ENCODE measurements at places on chromosomes 4 and X.

DNA sequence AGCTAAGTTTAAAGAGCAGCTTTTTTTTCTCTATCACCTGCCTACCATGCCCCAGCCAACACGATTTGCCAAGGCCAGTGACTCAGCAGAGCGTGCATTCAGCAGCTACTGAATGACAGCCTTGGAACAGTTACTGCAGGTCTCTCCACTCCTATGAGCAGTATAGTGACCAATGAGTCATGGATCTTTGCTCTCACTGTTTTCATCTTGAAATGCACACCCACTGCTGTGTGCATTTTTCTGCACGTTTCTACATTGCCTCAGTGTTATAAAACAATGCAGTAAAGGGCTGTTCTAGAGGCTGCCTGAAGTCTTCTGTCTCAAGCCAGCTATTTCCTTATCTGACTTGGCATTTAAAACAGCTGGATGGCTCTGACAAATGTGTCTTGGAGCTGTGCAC, 66.0 kb upstream of the C4orf54 start:
- DNase-seq = no peak

GRCh38 chrX:2513121-2513664, 12.4 kb upstream of the DHRSX start:
- DNase-seq = no peak

GRCh38 chr4:164023214-164023613, 528.7 kb downstream of the TMA16 start:
- no peak for DNase-seq

DNA sequence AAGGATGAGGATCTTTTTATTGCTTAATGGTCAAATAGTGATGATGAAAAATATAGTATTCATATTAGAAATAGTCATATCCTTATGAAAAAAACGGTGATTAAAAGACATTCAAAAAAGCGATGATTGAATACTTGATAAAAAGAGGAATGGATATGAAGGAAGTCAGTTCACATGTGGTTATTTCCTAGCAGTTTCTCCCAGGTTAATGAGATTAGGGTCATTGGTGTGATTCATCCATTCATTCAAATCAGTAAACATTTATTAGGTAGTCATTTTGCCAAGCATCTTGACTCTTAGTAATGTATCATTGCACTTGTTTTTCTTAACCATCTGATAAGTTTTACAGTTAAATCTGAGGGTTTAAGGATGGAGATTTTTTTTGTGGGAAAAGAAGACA, 294.1 kb downstream of the ARHGAP24 start:
- DNase-seq = no peak

DNA sequence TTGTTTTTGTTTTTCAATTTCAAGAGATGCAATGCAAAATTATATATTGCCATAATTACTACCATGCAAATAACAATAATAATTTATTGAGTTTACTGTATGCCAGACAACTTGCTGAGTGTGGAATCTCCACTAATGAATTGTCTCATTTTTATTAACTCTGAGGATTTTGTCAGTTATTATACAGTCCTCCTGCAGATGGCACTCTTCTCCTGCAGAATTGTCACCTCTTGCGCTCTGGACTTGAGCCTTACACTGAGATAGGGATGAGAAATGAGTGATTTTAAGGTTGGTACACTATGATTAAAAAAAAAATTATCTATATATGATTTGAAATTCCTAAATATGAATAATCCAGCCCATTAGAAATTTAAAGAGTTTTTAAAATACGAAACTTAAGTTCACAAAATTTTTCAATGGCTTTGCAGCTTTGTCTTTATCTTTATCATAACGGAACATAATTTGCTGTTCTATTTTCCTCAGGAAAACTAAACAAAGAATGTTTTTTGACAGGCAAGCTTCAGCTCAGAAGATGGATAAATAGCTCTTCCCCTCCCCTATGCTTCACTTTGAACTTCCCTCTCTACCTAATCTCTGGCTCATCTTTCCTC, 12.7 kb upstream of the PAQR3 start:
- no peak for DNase-seq

DNA sequence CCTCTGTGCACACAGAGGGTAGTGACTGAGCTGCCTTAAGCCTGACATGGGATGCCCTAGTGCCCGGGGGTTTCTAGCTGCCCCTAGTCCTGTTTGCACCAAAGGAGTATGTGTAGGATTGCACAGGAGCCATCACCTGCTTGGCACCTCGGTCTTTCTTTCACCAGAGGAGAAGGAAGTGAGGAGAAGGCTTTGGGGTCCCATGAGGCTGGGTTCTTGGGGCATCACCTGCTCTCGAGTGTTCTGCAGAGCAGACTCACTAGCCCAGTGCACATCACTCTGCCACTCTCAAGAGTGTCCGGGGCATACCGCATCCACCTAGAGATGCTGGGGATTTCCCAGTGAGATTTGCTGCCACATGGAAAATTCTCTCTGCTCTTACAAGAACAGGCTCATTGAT, 40.5 kb upstream of the GPR78 start:
- DNase-seq = no peak

- no peak for DNase-seq
Observed at GRCh38 chr4:178306565-178306964, 864.3 kb upstream of the AGA start.

- DNase-seq = no peak
Observed at GRCh38 chr4:52199574-52200338, 148.7 kb downstream of the SPATA18 start.

- DNase-seq = no peak
Observed at GRCh38 chr4:97911236-97911906, 231.9 kb downstream of the STPG2 start.

- no peak for DNase-seq
Observed at GRCh38 chr4:145075742-145076468, 22.1 kb downstream of the ANAPC10 start.

DNA sequence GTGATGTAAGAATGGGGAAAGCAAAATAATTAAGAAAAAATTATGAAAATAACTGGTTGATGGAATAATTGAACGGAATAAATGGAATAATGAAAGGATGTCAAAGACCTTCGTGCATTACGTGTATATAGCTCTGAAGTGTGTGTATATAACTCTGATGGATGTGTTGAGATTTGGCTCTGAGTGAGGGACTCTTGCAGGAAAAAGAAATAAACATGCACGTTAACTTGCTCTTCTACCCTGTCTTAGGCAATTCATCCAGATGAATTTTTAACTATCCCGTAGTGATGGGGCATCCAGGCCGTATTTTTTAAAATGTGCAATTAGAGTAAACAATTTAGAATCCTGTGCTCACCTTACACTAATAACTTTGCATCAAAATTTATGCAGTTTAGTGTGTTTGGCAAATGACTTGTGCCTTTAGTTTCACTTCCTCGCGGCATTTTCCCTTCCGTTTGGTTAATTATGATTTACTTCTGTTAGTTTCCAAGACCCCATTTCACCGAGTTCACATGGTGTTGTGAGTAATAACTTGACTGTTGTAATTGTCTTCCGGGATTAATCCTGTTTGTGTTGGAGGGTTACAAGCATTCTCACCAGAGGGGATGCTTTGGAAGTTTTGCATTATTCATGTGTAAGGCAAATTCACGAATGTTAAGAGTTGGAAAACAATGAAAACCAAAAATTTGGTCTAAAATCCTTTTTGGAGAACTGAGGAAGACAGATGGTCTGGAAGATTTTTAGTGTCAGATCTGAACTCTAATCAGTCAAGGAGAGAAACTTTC, 256.5 kb upstream of the FAT1 start:
- DNase-seq = no peak

GRCh38 chr4:120761070-120761469, 161.5 kb downstream of the PRDM5 start:
- DNase-seq = no peak

- no peak for DNase-seq
Observed at GRCh38 chr4:118740869-118741268, 55.7 kb downstream of the METTL14 start.

- no peak for DNase-seq
Observed at GRCh38 chr4:25028851-25029250, 1.9 kb downstream of the LGI2 start.

DNA sequence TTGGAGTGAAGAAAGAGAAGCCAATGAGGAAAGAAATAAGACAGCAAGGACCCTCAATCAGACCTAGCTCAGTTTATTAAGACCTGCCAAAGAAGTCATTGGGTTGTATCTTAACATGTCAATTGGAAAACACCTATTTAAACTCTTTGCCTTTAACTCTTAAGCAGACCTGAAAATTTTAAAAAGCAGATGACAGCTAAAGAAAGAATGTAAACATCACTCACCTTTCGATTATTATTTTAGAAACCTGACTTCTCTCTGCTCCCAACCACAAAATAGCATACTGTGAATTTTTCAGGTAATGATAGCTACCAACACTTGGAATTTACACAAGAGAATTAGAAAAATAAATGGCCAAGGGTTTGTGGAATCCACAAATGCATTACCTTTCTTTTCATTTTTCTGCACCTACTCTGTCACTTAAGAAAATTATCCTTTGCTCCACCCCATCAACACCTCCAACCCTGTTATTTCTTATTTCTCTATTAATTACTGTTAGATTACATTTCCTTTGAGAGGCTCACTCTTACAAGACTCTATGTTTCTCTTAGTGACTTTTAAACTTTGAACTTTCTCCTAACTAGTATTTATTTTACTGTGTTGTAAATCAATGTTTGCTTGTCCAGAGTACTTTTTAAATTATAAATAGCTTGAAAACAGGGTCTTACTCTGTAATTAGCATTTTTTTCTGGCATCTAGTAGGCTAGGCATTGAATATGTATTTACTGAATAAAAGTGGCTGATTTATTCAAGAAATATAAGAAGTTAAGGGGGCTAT, 765 bp upstream of the SULT1E1 start:
- DNase-seq = no peak

DNA sequence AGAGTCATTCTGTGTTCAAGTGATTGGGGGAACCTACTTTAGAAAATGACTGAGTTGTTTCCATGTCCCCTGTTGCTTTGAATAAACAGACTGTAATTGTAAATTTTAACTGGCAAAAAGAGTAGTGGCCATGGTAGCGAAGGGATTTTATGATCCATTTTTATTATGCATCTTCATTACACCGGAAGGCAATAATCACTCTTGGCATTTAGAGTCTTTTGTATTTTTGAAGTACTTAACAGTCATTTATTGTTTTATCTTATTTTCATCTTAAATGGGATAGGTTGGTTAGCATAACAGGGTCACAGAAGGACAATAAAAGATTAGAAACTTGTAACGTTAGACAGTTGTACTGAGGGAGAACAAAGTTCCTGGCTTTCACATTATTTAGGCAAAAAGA, 11.0 kb upstream of the OTC start:
- no peak for DNase-seq

GRCh38 chrX:16946971-16947562, 609 bp downstream of the REPS2 start:
- no peak for DNase-seq

DNA sequence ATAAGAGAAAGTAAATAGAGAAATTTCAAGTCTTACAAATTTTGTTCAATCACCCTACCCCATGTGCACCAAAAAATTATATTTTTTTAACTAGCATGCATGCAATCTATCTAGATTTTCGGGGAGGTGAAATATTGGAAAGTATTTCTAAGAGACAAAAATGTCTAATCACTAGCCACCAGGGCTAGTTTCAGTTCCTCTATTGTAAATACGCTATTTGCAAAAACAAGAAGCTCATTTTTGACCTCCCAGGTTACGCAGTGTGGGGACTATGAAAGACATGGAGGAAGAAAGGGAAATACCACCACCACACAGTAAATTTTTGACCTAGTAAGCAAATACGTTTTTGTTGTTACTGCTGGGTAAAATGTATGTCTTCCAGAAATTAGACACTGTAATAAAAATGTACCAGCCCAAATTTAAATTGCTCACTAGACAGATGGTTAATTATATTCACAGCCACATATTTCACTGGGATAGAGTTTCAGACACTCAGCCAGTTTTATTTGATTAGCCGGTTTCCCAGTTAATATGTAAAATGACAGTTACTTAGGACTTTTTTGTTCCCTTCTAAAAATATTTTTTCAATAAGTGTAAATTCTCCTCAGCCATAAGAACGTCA, 2.2 kb downstream of the NEXMIF start:
- no peak for DNase-seq

GRCh38 chrX:154333116-154333515, 37.5 kb downstream of the TKTL1 start:
- no peak for DNase-seq

- no peak for DNase-seq
Observed at GRCh38 chr4:11701966-11702725, 273.5 kb upstream of the HS3ST1 start.

GRCh38 chr4:8651661-8652180, 59.2 kb downstream of the CPZ start:
- no peak for DNase-seq

- no peak for DNase-seq
Observed at GRCh38 chrX:20507901-20508620, 241.4 kb upstream of the RPS6KA3 start.

DNA sequence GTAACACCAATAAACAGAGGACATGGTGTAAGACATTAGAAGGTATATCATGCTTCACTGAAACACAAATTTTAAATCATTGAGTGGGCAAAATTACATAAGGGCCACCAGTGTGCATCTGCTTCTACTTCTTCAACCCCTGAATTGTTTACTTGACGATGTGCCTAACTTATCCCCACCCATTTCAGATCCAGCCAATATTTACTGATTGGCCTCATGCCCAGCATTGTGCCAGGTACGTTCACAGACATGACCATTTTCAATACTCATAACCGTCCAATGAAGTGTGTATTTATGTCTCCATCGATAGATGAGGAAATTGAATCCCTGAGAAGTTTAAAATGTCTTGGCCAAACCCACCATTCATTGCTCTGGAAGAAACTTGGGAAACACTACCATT, 208.3 kb upstream of the MID1 start:
- no peak for DNase-seq

GRCh38 chrX:12701628-12702027, 89.6 kb upstream of the PRPS2 start:
- DNase-seq = no peak

- no peak for DNase-seq
Observed at GRCh38 chr4:39036172-39036571, 4.0 kb upstream of the TMEM156 start.

GRCh38 chrX:31819455-31819854, 747.6 kb upstream of the FTHL17 start:
- no peak for DNase-seq

- DNase-seq = no peak
Observed at GRCh38 chrX:103730796-103731493, 20.2 kb downstream of the TMEM31 start.

GRCh38 chrX:154043003-154043763, 23.5 kb upstream of the IRAK1 start:
- DNase-seq = no peak

GRCh38 chrX:22164770-22165388, 107.8 kb upstream of the CBLL2 start:
- DNase-seq = no peak

GRCh38 chr4:38145033-38145678, 185.0 kb downstream of the PTTG2 start:
- no peak for DNase-seq

GRCh38 chrX:150813922-150814321, 84.5 kb downstream of the CD99L2 start:
- DNase-seq = no peak

DNA sequence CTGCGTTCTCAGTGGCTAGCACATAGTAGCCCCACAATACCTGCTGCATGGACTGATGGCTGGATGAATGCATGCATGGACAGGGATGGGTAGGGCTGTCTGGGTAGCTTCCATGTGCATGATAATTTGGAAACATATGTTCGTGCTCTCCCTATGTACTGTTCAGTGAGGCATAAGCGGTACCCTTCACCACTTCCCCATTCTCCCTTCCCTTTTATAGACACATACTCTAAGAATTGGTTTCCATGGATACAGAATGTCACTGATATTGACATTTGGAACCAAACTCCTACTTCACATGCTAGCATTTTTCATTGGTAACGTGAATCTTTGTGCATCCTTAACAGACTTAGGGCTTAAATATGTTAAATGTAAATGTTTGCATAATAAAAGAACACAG, 20.4 kb downstream of the USP46 start:
- no peak for DNase-seq
